ENCODE measurements at places on chromosomes 16 and 17.

DNA sequence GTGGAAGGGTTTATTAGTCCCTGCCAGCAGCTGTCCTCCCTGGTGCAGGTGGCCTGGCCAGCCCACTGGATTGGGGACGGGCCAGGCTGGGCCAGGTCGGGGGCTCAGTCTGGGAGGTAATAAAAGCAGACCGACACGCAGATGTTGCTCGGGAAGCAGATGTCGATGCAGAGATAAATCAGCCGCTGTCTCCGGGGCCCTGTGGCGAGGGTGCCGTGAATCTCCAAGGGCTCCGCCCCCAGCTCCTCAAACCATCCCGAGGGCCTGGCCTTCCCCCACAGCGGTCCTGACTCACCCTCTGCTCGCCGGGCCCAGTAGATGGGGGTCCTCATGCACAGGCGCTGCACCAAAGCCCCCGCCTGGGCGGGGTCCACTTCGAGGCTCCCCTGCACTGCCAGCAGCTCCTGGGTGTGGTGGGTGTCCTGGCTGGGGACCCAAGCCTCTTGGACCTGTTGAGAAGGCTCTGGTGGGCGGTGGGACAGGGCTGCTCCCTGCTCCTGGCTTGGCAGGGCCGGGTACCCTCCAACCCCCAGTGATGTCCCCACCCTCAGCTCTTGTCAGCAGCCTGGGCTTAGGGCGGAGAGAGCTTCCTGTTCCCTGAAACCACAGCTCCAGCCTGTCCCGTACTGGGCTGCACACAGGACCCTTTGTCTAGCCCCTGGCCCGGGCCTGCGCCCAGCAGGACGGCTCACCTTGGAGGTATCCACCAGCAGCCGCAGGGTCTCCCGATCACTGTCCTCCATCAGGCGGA lies 1.2 kb downstream of the BRICD5 start:
- no peak for DNase-seq

DNA sequence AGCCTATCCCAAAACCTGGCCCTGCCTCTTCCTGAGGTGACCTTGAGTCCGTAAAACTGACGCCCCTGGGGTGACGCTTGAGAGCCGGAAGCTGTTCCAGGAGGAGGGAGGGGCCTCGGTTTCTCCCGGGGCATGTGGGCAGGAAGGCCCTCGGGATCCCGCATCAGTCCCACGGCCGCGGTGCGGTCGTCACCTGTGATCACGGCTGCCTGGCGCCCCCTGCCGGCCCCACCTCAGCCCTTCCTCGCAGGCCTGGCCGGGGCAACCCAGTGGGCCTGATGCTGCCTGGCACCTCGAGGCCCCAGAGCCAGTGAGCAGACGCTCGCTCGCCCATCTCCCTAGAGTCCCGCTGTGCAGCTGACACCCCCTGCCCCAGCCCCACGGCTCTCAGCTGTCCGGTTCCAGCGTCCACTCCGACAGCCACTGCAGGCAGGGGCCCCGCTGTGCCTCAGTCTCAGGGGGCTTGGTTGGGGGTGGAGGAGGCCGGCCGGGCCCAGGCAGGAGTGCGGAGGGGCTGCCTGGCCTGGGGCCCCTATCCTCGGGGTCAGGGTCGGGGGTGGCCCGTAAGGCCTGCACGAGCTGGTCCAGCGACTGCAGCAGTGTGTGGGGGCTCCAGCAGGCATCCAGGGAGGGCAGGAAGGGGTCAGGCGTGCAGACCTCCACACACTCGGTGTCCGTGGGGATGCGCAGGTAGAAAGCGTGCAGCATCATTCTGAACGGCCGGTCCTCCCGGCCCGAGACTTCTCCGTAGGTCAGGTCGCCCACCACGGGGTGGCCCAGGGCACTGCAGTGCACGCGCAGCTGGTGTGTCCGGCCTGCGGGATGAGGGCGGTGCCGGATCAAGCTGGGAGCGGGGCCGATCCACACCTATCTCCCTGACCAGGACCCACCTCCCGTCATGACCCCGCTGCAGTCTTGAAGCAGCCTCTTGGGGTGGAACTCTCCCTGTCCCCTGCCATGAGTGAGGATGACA lies 2.3 kb downstream of the RPUSD1 start:
- DNase-seq, result peak; percentile 21

GRCh38 chr16:86171329-86171728 lies 272.4 kb downstream of the IRF8 start:
- no peak for DNase-seq

DNA sequence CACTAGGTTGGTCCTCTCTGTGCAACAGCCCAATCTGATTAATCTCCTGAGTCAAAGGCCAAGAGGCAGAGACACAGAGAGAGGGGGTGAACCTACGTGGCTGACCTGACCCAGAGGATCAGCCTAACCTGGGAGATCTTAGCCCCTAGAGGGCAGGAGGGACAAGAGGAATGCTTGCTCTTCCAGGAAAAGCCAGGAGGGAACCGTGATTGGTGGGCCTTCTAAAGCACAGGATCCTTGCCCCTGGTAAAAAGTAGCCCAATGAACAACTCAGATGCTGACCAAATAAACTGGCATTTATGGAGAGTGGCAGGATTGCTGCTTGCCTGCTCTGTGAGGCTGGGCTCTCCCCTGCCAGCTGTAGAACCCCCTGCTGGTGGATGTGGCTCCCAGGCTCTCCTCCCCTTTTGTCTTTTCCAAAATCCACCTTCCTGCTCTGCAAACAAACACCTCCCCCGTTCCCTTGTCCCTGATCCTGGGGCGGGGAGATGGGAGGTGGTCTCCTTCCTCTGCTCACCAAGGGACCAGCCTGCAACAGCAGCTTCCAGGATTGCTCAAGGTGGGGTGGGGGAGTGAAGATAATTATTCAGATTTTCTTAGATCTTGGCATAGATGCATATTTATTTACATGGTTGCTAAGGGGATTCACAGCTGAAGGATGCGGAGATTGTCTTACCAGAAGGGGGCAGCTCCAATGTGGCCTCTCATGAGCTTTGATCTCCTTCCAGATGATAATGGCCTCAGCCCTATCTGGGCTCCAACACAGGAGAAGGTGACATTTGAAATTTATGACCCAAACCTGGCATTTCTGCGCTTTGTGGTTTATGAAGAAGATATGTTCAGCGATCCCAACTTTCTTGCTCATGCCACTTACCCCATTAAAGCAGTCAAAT lies 71.9 kb downstream of the SDR42E1 start:
- DNase-seq, result no peak

GRCh38 chr17:61402073-61402541 lies 2.5 kb downstream of the TBX2 start:
- DNase-seq, result no peak

Data from NCI-H446 (cell line).